ENCODE measurements at places on chromosomes 11 and 22. TPM values are rescaled to one million over a fixed set of nuclear protein-coding genes. Genes with fewer than 3 reads are reported as not detected.

GRCh38 chr22:49322231-49322630 is 505.4 kb downstream of the BRD1 start:
- no peak overlapping the region for H3K4me3 ChIP-seq
- no peaks in the 10 kb centered on the region for H3K27me3 ChIP-seq
- no peaks in the 10 kb centered on the region for H3K4me1 ChIP-seq
- no peak overlapping the region for H3K27ac ChIP-seq

GRCh38 chr11:2211113-2211971 is 39.7 kb upstream of the TH start:
- H3K27ac ChIP-seq = no peak overlapping the region
- H3K4me3 ChIP-seq = no peak overlapping the region
- no peaks in the 10 kb centered on the region for H3K4me1 ChIP-seq

DNA sequence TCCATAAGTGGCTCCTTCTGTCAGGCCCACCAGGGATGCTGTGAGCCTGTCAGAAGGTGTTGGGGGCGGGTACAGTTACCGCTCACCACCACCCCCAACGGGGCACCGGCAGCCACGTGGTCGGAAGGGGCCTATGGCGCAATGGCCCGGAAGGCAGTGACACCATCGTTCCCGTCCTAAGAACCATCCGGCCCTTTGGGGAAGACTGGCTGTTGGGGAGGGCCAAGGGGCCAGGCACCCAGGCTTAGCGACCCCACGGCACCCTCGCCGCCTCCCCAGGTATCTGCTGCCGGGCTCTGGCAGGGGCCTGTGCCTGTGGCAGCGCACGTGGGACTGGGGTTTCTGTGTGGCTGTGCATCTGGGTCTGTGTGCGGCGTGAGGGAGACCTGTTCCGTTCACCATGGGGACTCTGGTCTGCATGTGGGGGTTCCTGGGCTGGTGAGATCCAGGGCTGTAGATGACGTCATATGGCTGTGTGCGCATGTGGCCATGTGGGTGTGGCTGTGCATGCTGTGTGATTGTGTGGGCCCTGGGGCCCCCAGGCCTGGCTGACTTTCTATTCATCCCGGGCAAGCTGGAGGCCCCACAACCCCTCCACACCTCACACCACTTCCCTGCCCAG is 717 bp downstream of the OSM start:
- peak overlapping the region; percentile 58 for H3K27ac ChIP-seq
- H3K27me3 ChIP-seq = no peaks in the 10 kb centered on the region
- H3K4me1 ChIP-seq = peaks cover 14% of the 10 kb centered on the region
- H3K36me3 ChIP-seq = no peaks in the 10 kb centered on the region
- no peak for DNase-seq

DNA sequence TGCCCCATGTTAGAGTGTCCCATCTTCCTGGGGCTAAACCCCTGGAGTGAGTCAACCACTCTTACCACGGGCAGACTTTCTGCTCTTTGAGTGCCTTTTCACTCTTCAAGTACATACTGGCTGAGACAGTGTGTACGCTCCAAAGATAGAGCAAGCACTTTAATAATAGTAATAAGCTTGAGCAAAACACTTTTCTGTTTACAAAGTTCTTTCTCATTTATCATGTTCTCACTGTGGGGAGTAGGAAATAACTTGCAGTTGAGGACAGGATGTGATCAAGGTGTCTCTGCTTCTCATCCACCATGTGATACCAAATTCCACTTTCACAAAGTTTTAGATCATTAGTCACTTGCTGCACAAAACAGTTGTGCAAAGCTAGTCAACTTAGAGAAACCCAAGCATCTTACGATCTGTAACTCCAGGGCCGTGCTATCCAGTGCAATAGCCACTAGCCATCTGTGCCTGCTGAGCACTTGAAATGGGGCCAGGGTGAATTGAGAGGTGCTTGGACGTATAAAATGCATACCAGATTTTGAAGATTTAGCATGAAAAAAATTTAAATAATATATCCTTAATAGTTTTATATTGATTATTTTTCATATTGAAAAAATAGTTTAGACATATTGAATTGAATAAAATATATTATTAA is 135.3 kb downstream of the KIF18A start:
- no peak overlapping the region for H3K27ac ChIP-seq
- no peaks in the 10 kb centered on the region for H3K27me3 ChIP-seq
- H3K4me3 ChIP-seq = no peak overlapping the region
- no peak for DNase-seq
- H3K4me1 ChIP-seq = no peaks in the 10 kb centered on the region

DNA sequence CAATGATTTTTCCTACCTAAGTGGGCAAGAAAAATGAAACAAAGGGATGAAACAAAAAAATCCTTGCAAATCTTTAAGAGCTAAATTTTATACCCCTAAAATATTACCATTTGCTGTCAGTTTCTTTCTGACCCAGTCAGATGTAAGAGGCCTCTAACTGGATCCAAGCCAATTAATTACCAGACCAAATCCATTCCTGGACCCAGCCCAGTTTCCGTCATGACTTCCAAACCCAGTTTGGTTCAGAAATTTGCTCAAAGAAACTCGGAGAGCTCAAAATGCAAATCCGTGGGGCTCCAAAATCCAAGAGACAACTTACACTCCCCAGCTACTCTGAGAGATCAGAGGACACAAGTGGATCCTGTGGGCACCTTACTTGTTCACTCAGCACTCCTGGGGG is 46.8 kb downstream of the TRIM44 start:
- H3K27ac ChIP-seq = no peak overlapping the region
- H3K4me1 ChIP-seq = no peaks in the 10 kb centered on the region
- H3K27me3 ChIP-seq = no peaks in the 10 kb centered on the region

DNA sequence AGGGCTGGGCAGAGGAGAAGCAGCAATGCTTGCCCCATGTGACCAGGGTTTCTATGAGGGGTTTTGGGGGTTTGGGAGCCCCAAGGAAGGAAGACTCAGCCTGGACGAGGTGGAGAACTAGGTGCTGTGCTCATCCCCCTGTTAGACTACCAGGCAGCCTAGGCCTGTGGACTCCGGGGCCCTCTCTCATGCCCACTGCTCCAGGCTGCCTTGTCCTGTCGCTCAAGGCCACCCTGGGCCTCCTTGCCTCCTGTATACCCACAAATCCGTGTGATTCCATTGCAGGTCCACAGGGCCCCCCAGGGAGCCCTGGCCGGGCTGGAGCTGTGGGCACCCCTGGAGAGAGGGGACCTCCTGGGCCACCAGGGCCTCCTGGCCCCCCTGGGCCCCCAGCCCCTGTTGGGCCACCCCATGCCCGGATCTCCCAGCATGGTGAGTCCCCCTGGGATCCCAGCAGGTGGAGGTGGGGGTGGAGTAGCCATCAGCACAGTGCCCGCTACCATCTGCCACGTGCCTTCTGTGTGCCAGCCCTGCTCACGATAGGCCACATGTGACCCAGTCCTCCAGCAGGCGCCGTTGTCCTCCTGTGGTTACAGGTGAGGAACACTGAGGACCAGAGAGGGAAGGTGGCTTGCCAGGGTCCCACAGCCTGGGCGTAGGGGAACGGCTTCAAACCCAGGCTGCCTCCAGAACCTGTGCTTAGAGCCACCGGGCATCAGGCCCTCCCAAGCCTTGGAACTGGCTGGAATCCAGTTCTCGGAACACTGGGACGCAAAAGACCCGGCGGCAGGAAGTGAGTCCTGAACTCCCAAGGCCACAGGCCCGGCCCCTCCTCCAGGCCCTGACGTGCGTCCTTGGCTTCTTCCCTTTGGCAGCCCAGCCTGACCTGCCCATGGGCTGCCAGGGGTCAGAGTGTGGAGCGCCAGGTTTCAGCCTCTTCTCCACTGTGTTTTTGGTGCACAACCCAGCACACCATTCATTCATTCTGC is 26.6 kb downstream of the EMID1 start:
- H3K27ac ChIP-seq = no peak overlapping the region
- H3K27me3 ChIP-seq = no peaks in the 10 kb centered on the region
- H3K4me1 ChIP-seq = peaks cover 7% of the 10 kb centered on the region
- no peak for DNase-seq
- H3K36me3 ChIP-seq = no peaks in the 10 kb centered on the region
- H3K4me3 ChIP-seq = no peak overlapping the region

GRCh38 chr22:24466716-24467328 is 28.3 kb upstream of the UPB1 start:
- no peaks in the 10 kb centered on the region for H3K36me3 ChIP-seq
- peak overlapping the region; percentile 10 for H3K27ac ChIP-seq
- H3K4me1 ChIP-seq = peaks cover 33% of the 10 kb centered on the region

Gene OR51E2
- total RNA-seq = under 0.01 TPM

Gene SPI1
- 34.6 TPM for total RNA-seq

Gene RASSF10
- not detected for total RNA-seq

Gene EML3
- 33.6 TPM for total RNA-seq
